ENCODE measurements at places on chromosomes 16 and 17.

DNA sequence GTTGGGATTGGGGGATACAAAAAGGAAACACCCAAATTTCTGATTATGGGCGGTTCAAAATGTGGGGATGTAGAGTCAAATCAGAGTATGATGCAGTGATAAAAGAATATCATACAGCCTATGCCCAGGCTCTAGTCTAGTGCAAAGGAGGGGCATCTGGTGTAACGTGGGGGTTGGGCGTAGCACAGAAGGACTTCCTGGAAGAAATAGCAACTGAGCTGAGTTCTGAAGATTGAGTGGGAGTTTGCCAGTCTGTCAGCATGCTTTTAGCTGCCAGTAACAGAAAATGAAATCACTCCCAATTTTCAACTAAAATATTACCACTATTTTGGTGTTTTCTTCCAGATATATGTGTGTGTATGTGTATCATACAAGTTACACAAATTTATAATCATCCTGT lies 196.9 kb downstream of the SPECC1 start:
- no peak overlapping the region for H3K4me3 ChIP-seq
- peaks cover 6% of the 10 kb centered on the region for H3K4me1 ChIP-seq
- no peaks in the 10 kb centered on the region for H3K27me3 ChIP-seq
- H3K36me3 ChIP-seq = no peaks in the 10 kb centered on the region

DNA sequence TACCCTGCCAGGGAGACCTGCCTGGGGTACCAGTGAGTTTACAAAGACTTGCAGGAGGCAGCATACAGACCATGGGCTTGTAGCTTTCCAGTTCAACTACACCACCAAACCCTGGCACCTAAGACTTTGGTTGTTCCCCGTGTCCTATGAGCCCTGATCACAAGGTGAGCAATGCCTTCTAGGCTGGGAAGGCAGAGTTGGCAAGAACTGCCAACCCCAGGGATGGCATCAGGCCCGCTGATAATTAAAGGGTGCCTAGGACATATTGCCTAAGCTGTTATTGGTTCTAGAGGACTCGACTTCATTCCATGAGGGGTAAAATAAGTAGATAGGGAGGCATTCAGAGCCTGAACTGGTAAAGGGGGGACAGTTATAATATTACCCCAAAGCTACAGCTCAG lies 41.3 kb downstream of the CDH13 start:
- H3K27ac ChIP-seq = no peak overlapping the region
- no peaks in the 10 kb centered on the region for H3K4me1 ChIP-seq
- no peak overlapping the region for H3K4me3 ChIP-seq
- H3K27me3 ChIP-seq = no peaks in the 10 kb centered on the region
- H3K36me3 ChIP-seq = no peaks in the 10 kb centered on the region

GRCh38 chr16:28304214-28304613 lies 11.9 kb downstream of the SBK1 start:
- no peaks in the 10 kb centered on the region for H3K36me3 ChIP-seq
- no peaks in the 10 kb centered on the region for H3K4me1 ChIP-seq
- DNase-seq = no peak
- H3K4me3 ChIP-seq = no peak overlapping the region

DNA sequence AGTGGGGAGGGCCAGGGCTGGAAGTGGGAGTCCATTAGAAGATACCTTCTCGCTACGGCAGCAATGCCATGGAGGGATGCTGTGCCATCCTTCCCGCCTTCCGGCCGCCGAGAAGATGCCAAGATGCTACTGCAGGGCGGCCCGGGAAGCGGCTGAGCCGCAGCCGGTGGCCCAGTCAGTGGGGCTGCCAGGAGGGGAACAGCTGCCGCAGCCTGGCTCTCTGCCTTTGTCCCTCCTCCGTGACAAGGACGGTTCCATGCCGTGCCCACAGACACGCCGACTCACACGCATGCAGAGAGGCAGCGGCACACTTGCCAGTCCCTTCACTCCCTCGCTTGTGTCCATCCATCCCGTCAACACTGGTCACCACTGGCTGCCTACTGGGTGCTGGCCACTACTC lies 20.2 kb upstream of the NCBP3 start:
- no peak for DNase-seq
- H3K4me1 ChIP-seq = no peaks in the 10 kb centered on the region
- H3K36me3 ChIP-seq = no peaks in the 10 kb centered on the region
- H3K4me3 ChIP-seq = no peak overlapping the region

Data from transverse colon (tissue), 4 donors.